ENCODE measurements at places on chromosomes 13 and 19.

- no peak for DNase-seq
Measured at GRCh38 chr19:35642798-35643254, 1.3 kb downstream of the ETV2 start.

- no peak for DNase-seq
Measured at GRCh38 chr13:27783111-27783510, 9.2 kb upstream of the GSX1 start.

DNA sequence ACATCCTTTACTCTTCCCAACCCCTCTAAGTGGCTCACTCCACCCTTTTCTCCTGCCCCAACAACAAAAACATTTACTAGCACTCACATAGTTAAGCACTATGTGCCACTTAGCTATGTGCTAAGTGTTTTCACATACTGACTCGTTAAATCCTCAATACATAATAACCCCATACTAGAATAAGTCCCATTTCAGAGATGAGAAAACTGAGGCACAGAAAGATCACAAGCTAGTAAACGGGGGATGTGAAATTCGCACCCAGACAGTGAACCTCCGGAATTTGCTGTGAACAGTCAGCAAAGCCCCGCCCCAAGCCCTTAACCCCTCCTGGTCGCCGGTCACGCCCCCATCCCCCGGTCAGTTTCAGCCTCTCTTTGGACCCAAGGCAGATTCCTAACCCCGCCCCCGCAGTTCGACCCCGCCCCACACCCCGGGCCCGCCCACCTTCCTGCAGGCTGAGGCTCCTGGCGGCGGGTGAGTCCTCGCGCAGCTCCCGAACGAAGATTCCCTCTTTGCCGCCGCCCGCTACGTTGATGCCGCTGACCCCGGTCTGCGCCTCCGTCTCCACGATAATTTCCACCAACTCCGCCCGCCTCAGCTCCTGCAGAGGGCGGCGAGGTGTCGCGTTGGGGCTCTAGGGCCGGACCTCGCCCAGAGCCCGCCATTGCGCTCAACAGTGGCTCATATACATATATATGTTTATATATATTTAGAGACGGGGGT is 9.8 kb downstream of the PRX start:
- DNase-seq = peak; percentile 96

GRCh38 chr13:113836768-113837559 is 26.9 kb downstream of the GAS6 start:
- DNase-seq = no peak

DNA sequence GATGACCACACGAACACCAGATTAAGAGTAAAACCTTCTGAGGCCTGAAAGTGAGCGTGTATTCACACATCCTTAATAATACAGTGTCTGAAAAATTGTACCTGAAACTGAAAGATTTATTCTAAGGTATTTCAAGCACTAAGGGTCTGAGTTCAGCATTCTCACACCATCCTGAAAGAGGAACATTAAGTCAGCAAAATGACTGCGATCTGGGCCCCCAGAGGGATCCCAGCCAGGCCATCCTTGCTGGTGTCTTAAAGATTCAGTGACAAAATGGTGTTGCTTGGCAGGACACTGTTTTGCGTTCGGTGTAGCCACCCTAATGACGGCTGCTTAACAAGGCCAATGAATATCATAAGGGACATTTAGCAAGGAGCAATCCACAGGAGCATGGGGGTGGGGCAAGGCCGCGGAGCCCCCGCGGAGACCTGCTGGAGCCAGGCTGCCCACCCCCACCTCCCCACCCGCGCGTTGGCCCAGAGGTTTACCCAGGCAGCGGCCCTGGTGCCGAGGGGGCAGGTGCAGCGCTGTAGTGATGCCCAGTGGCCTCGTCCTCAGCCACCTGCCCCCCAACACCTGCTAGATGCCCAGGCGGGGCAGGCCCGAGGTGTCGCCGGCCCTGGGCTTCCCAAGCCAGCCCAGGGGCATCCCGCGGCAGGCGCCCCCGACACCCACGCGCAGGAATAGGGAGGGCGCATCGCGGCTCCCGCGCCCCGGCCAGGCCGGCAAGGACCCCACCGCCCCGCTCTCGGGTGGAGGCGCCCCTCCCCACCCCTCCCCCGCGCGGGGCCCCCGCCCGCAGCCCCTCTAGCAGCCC is 742 bp downstream of the NALCN start:
- DNase-seq = peak; percentile 39

DNA sequence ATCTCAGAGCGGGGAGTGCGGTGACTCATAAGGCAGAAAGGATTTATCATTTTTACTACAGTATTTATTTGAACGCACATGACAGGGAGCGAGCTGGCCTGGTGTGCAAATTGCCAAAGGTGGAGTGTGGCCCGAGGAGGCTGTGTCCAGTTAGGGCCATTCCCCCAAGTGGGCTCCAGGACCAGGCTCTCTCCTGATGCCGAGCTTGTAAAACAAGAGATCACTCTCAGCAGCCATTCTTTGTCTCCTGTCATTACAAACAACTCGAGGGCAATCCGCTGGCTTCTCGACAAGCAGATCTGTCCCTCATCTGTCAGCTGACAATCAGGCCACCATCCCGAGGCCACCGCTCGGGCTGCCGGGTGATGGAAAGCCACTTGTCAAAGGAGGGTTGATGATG is 418.9 kb downstream of the ZNF536 start:
- no peak for DNase-seq

GRCh38 chr13:113064534-113065405 is 40.8 kb upstream of the F7 start:
- no peak for DNase-seq

- no peak for DNase-seq
Measured at GRCh38 chr19:16309643-16310042, 15.0 kb upstream of the KLF2 start.

GRCh38 chr13:78102121-78102677 is 183.6 kb upstream of the EDNRB start:
- peak; percentile 35 for DNase-seq

- DNase-seq = no peak
Measured at GRCh38 chr13:41614671-41615527, 157.5 kb downstream of the RGCC start.

- DNase-seq = no peak
Measured at GRCh38 chr19:28118235-28118634, 1094.7 kb downstream of the UQCRFS1 start.

DNA sequence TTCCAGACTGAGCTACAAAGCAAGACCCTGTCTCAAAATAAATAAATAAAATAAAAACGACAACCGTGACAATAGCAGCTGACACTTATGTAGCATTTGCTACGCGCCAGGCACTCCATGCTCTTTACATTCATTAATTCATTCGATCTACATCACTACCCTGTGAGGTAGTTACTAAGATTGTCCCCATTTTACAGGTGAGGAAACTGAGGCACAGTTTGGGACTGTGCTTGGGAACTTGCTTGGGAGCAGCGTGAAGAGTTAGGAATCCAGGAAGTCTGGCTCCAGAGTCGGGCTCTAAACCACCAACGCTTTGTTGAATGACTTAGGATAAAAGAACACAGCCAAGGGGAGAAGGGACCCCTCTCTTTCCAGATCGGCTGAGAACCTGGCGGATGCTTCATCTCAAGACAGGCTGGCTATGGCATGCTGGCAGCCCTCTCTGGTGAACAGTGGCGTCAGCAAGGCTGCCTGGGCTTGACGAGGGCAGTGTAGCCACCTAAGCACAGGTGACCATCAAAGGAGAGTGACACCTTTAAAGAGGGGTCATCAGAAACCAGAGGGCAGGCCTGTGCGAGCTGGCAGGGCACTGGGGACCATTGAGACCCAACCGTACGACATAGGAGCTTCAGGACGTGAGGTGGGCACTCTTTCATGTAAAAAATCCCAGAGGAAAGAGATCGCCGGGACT is 591 bp downstream of the DOHH start:
- no peak for DNase-seq

DNA sequence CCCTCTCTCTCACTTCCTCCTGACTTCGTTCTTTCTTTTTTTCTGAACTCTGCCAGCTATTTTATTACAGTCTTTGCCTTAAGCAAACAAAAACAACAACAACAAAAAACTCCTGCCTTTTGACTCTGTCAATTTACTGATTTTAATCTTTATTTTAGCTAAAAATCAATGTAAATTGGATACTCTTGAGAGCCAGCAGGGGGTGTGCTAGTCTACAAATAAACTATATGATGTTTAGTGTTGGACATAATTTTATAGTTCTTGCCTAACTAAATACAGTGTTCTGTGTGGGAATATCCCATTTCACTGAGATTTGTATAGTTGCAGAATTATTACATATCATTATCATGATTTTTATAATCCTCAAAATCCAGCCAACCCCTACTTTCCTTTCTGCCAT is 1199.9 kb upstream of the SPRY2 start:
- DNase-seq = no peak

GRCh38 chr19:3914199-3914598 is 18.7 kb upstream of the NMRK2 start:
- DNase-seq = no peak

DNA sequence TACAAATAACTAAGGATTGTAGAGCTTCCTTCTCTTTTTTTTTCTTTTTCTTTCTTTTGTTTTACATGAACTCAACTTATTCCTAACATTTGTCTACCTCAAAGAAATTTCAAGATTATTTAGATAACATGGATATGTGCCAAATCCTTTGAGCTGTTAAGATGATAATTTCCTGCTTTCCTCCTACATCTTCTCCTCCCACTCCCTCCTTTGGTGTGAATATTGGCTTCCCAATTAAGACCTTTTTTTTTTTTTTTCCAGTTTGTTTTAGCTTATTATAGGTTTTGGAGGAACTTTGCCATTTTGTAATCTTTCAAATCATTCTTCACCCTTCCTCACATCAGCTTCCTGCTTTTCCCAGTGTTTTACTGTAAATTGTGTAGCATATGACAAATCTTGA is 10.6 kb downstream of the NHLRC3 start:
- DNase-seq = no peak

GRCh38 chr13:69306766-69307165 is 800.9 kb upstream of the ATXN8OS start:
- no peak for DNase-seq

DNA sequence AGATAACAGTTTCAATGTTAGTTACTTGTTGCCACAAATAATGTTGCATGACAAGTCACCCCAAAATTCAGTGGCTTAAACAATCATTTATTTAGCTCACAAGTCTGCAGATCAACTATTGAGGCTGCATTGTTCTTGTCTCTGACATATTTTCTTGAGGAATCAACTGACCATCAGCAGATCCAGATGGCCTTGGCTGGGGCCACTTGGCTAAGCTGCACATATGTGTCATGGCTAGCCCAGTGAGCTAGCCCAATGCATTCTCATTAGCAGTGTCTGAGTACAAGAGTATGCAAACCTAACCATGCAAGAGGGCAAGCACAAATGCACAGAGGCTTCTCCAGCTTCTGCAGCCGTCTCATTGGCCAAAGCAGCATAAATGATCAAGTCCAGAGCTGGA is 180.4 kb downstream of the DNAJC15 start:
- no peak for DNase-seq

GRCh38 chr13:61410669-61411297 is 4.9 kb downstream of the PCDH20 start:
- no peak for DNase-seq

- DNase-seq = no peak
Measured at GRCh38 chr19:956766-957440, 27.2 kb upstream of the WDR18 start.

- DNase-seq = peak; percentile 39
Measured at GRCh38 chr19:29812080-29812880, 489 bp downstream of the CCNE1 start.

- DNase-seq = no peak
Measured at GRCh38 chr13:32967584-32968182, 48.5 kb upstream of the KL start.

DNA sequence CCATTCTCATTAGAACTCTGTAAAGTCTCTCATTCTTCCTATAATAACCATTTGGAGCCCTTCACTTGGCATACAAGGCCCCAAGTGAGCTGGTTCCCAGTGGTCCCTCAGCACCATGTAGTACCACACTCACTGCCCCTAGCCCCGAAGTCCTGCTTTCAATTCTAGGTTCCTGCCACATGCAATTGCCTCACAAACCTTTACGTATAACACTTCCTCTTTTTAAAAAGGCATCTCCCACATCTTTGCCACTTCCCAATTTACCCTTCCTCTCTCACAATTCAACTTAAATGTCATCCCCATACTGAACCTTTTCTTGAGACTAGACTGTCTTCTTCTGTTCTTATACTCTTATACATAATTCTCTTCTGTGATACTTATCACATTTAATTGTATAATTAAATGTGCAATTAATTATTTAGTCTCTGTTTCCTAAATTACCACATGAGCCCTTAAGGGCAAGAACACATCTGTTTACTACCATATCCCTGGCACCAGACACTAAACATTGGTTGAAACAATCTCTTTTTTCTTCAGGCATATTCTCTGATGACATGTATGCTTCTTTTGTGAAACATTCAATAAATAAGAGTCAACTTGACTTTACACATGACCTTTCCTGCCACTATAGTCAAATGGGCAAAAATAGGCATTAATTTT is 304.0 kb downstream of the SPRY2 start:
- DNase-seq = no peak

DNA sequence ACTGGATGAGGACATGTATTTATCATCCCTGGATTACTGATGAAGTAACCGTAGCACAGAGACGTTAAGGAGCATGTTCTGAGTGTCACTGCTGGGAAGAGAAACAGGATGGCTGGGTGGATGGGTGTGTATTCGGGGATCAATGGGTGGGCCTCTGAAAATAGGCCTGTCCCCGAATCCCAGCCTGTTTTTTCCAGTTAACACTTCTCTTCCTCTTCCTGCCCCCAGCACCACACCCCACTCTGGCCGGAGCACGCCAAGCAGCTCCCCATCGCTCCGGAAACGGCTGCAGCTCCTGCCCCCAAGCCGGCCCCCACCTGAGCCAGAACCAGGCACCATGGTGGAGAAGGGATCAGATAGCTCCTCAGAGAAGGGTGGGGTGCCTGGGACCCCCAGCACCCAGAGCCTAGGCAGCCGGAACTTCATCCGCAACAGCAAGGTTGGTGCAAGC is 8.8 kb downstream of the GRAMD1A start:
- DNase-seq = no peak

DNA sequence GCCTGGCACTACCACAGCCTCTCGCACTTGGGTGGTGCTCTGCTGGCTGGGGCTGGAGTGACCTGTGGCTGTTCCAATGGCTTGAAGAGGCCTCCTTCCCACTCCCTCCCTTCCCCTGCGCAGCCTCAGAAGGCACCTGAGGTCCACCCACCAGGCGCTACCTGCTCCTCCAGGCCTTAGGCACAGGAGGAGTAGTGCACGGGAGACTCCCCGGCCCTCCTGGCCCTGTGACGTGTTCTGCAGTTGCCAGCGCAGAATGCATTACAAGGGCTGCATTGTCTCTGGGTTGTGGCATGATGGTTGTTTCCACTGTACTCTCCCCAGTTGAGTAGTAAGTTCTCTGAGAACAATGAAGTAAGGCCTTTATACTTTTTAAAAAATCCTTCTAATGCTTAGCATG is 128.6 kb downstream of the TEX29 start:
- no peak for DNase-seq

DNA sequence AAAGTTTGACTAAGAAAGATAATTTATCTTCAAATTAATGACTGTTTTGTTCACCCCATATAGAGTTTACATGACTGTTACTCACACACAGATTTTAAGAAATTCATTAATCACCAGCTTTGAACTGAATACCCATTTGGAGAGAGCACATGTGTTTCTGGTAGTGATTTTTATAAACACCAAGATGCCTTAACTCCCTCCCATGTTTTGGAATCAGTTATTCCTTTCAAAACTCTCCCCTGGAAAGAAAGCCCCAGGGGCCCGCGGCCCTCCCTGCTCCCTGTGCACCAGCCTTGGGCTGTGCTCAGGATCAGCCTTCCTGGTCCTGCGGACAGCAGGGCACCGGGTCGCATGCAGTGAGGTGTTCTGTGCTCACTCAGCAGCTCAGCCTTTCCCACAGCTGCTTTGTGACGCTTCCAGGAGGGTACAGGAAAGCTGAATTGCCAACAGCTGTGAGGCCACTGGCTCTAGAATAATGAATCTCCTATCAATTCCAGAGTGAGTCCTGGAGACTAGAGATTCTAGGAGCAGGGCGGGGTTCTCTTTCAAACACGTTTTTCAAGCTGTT is 483.2 kb downstream of the EFNB2 start:
- DNase-seq = no peak

All from left hindlimb (tissue), 1 donor.